Osteocyte (in vitro differentiated cells): ENCODE measurements at places on chromosomes 6 and 20.

DNA sequence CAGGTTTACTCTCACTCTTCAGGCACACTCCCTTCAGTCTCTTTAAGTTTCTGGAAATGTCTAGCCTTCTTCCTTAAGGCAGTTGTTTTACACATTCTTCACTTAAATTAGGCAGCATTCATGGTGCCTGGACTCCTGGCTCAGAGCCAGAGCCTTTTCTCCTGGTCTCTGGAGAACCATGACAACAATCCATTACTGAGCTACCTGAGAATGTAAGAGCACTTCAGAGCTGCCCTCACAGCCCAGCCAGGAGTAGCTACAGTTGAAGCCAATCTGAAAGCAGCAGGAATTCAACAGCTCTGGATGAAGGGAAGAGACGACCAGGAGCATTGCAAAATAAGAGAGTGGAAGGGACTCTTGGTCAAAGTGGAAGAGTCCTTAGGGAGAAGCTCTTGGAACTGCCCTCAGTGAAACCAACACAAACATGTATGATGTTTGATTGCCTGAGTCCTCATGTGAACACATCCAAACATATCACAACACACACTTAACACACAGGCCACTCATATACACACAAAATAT lies 416.8 kb upstream of the SPTLC3 start:
- no peak overlapping the region for H3K4me3 ChIP-seq
- no peaks in the 10 kb centered on the region for H3K27me3 ChIP-seq
- no peaks in the 10 kb centered on the region for H3K4me1 ChIP-seq
- H3K27ac ChIP-seq, result no peak overlapping the region
- DNase-seq, result no peak

DNA sequence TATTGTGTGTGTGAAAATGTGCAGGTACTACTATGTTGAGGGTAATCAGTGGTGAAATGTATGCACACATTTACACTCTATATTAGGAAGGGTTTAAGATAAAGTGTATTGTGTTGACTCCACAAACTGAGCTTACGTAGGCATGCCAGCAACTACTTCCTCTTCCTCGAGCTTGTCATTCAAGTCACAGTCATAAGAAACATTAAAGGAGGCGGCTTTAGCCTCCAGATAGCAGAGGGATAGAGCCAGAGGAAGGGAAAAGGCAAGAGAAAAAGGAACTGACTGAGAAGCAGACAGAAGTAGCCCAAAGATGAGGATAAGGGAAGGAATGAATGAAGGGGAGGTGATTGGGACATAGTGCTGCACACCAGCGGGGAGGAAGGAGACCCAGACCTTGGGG lies 55.2 kb downstream of the SMLR1 start:
- peaks cover 3% of the 10 kb centered on the region for H3K36me3 ChIP-seq
- no peak overlapping the region for H3K4me3 ChIP-seq
- no peaks in the 10 kb centered on the region for H3K4me1 ChIP-seq
- no peak for DNase-seq

- DNase-seq, result peak; percentile 87
- peaks cover 32% of the 10 kb centered on the region for H3K4me1 ChIP-seq
- peaks cover 2% of the 10 kb centered on the region for H3K36me3 ChIP-seq
- H3K27ac ChIP-seq, result peak overlapping the region; percentile 99
- no peaks in the 10 kb centered on the region for H3K27me3 ChIP-seq
Measured at GRCh38 chr6:53794137-53794719, 577 bp upstream of the LRRC1 start.

DNA sequence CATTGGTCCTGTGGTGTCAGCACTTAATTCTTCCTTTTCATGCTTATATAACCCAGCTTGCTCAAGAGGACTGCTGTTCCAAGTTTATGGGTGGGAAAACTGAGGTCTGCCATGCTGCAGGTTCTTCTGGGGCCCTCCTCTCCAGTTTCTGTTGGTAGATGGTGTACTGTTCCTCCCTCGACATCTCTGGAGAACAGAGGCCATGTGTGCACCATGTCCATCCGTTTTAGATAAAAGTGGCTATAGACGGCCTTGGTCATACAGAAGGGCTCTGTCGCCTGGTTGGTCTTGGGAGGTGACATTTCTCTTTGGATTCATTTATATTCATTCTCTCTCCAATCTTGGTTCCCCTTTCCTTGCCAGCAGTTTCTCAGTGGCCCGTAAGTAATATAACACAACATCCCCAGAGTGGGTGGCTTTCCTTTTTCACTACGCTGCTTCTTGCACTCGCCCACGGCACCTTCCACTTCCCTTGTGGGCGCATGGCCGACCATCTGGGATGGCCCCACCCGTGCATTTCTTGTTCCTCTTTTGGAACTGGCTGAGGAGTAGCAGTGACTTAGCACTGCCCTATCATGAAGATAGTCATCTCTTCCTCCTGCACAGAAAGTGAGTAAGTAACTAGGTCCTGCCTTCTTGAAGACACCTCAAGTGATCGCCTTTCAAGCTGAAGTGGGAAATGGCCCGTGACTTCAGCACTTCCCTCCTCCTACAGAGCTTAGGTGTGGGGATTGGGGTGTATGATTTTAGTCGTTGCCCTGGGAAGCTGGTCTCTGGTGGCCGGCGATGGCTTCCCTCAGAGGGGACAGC lies 94.2 kb downstream of the RREB1 start:
- no peak for DNase-seq
- H3K27me3 ChIP-seq, result no peaks in the 10 kb centered on the region
- peaks cover 34% of the 10 kb centered on the region for H3K36me3 ChIP-seq
- peaks cover 8% of the 10 kb centered on the region for H3K4me1 ChIP-seq

DNA sequence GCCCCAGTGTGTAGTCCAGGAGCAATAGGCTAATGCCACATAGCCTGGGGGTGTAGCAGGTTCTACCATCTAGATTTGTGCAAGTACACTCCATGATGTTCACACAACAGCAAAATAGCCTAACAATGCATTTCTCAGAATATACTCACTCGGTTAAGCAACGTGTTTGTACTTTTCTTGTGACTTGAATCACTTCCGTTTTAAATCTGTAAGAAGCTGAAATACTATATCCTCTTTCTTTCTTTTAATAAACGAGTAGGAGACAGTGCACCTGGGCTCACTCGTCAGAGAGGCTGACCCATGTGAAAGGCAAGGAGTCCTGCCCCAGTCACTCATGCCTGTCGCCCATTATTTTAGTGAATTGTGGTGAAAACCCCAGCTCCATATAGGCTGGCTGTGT lies 201.6 kb downstream of the FOXA2 start:
- no peaks in the 10 kb centered on the region for H3K36me3 ChIP-seq
- no peak for DNase-seq
- no peaks in the 10 kb centered on the region for H3K27me3 ChIP-seq
- H3K4me1 ChIP-seq, result no peaks in the 10 kb centered on the region
- H3K27ac ChIP-seq, result no peak overlapping the region
- no peak overlapping the region for H3K4me3 ChIP-seq

GRCh38 chr6:12578751-12579150 lies 137.8 kb upstream of the PHACTR1 start:
- no peak overlapping the region for H3K4me3 ChIP-seq
- H3K36me3 ChIP-seq, result no peaks in the 10 kb centered on the region
- no peak for DNase-seq
- peak overlapping the region; percentile 89 for H3K27ac ChIP-seq
- peaks cover 42% of the 10 kb centered on the region for H3K4me1 ChIP-seq
- H3K27me3 ChIP-seq, result no peaks in the 10 kb centered on the region

DNA sequence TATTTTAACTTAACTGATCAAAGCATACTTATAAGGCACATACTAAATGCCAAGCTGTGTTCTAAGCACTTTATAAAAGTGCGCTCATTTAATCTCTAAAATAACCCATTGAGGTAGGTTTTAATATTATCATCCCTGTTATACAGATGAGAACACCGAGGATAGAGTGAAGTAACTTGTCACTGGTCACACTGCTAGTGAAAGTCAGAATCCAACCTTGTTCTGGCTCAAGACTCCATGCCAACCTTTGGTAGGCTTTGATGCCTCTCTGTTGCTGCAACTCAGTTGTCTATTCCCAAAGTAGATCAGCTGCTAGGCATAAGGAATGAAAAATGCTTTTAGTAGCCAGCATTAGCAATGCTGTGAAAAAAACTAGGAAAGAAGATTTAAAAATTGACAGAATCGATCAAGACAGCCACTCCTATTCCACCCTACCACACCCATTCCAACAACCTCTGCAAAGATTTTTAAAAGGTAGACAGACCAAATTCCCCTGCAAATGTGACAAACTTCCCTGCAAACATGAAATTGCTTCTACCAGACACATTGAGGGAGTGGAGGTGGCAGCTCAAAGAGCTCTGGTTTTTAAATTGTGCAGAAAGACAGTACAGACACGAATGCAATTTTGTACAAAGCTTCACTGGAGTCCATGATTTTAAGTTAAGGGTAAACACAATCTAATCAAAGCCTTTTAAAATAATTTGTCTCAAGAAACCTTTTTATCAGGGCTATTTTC lies 39.8 kb upstream of the CAP2 start:
- H3K4me3 ChIP-seq, result no peak overlapping the region
- peaks cover 15% of the 10 kb centered on the region for H3K4me1 ChIP-seq
- DNase-seq, result no peak
- H3K36me3 ChIP-seq, result no peaks in the 10 kb centered on the region
- no peak overlapping the region for H3K27ac ChIP-seq
- no peaks in the 10 kb centered on the region for H3K27me3 ChIP-seq

- peaks cover 2% of the 10 kb centered on the region for H3K36me3 ChIP-seq
- H3K4me1 ChIP-seq, result peaks cover 40% of the 10 kb centered on the region
- H3K27me3 ChIP-seq, result no peaks in the 10 kb centered on the region
- no peak for DNase-seq
Measured at GRCh38 chr6:7134999-7135745, 27.4 kb downstream of the RREB1 start.

DNA sequence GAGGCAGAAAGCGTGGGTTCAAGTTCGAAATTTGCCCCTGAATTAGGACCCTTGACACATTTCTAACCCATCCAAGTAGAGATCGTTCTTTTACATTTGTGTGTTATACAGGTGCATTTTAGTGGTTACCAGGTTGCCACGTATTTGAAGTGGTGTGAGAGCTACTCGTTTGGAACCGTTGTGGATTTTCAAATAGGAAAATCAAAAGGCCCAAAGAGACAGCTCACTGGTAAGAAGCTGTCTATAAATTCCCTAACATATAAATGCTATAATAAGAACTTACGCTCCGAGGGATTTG lies 1.6 kb upstream of the REV3L start:
- DNase-seq, result no peak
- H3K4me1 ChIP-seq, result peaks cover 42% of the 10 kb centered on the region
- H3K4me3 ChIP-seq, result peak overlapping the region; percentile 85
- peaks cover 14% of the 10 kb centered on the region for H3K36me3 ChIP-seq
- no peaks in the 10 kb centered on the region for H3K27me3 ChIP-seq

DNA sequence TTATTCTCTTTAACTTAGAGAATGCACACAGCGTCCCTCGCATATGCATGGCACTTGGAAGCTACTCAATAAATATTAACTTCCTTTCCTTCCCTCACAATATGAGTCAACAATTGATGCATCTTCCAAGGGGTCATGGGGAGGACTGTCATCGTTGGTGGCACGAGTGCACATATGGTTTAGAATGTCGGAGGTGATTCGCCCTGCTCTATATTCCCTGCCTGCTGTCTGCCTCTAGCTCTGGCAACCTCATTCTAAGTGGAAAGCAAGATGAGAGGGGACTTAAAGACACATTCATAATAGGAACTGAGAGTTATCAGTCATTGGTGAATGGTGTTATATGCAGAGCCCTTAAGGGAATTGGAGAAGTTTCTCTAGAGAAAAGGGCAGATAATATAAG lies 44.6 kb downstream of the MAK start:
- no peaks in the 10 kb centered on the region for H3K4me1 ChIP-seq
- no peak overlapping the region for H3K4me3 ChIP-seq
- no peak for DNase-seq
- peaks cover 13% of the 10 kb centered on the region for H3K36me3 ChIP-seq
- no peak overlapping the region for H3K27ac ChIP-seq

- no peak for DNase-seq
- peak overlapping the region; percentile 66 for H3K27ac ChIP-seq
- no peaks in the 10 kb centered on the region for H3K27me3 ChIP-seq
- H3K36me3 ChIP-seq, result no peaks in the 10 kb centered on the region
- peaks cover 17% of the 10 kb centered on the region for H3K4me1 ChIP-seq
Measured at GRCh38 chr20:63628246-63628975, 1.5 kb upstream of the GMEB2 start.

DNA sequence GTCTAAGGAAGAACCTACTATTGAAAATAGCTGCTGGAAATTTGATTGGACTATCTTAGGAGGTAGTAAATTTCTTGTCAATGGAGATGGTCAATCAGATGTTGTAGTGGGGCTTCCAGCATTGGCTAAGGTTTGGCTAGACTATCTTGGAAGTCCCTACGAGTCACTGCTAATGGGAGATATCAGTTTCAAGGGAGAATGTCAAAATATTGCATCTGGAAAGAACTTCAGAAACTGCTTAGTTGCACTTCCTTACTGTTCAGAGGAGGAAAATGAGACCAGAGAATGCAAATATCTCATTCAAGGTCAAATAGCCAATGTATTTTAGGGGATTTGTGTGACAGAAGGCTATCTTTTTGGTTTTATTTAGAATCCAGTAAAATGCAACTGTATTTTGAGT lies 53.5 kb upstream of the CCN2 start:
- H3K27me3 ChIP-seq, result no peaks in the 10 kb centered on the region
- H3K4me1 ChIP-seq, result peaks cover 19% of the 10 kb centered on the region
- H3K4me3 ChIP-seq, result no peak overlapping the region
- no peak overlapping the region for H3K27ac ChIP-seq
- H3K36me3 ChIP-seq, result peaks cover 1% of the 10 kb centered on the region
- DNase-seq, result no peak

DNA sequence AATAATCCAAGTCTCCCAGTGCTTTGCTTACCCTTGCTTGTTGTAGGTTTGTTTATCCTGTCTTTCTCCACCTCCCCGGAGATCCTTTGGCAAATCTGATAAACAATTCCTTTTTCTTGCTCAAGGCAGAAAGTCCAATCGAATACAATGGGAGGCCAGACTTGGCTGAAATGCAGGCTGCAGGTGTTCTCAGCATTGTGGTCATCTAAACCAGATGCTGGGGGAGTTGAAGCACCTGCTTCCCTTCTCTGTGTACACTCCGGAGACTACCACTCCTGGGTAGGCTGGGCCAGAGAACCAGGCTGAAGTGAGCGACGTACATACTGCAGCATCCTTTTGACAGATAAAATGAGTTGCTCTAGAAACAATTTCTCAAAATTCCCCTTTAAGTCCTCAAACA lies 82.6 kb upstream of the PREP start:
- no peak overlapping the region for H3K4me3 ChIP-seq
- H3K27me3 ChIP-seq, result no peaks in the 10 kb centered on the region
- H3K4me1 ChIP-seq, result peaks cover 32% of the 10 kb centered on the region
- DNase-seq, result no peak
- H3K27ac ChIP-seq, result no peak overlapping the region

DNA sequence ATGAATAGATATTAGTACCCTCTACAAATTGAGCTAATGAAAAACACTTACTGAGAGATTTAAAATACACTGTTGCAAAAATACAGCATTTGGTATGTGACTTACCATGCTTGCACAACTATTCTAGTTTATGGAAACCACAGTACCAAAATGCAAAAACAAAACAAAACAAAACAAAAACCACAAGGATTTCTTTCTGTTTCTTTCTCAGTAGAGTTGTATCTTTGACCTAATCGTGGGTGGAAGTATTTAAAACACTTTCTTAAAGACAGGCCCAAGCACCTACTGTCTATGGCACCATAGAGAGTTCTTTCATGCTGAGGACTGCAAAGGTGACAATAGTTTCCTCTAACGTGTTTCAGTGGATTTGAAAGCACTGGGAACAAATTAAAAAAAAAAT lies 95.3 kb upstream of the C6orf118 start:
- H3K4me3 ChIP-seq, result no peak overlapping the region
- H3K27me3 ChIP-seq, result no peaks in the 10 kb centered on the region
- no peak overlapping the region for H3K27ac ChIP-seq
- no peaks in the 10 kb centered on the region for H3K4me1 ChIP-seq
- H3K36me3 ChIP-seq, result no peaks in the 10 kb centered on the region

GRCh38 chr20:50245498-50246366 lies 55.1 kb downstream of the CEBPB start:
- peak overlapping the region; percentile 77 for H3K27ac ChIP-seq
- H3K4me1 ChIP-seq, result peaks cover 9% of the 10 kb centered on the region
- no peak overlapping the region for H3K4me3 ChIP-seq
- peaks cover 5% of the 10 kb centered on the region for H3K27me3 ChIP-seq
- H3K36me3 ChIP-seq, result no peaks in the 10 kb centered on the region
- DNase-seq, result no peak
